ENCODE measurements at places on chromosomes 7 and 10. TPM values are rescaled to one million over a fixed set of nuclear protein-coding genes. Genes with fewer than 3 reads are reported as not detected.

GJD4 gene
- 0.06 TPM for total RNA-seq

VGF gene
- total RNA-seq = 26.2 TPM

MBL2 gene
- not detected for total RNA-seq

TAC1 gene
- not detected for total RNA-seq

CTAGE8 gene
- total RNA-seq = not detected

FAM53B gene
- 12.9 TPM for total RNA-seq

DENND11 gene
- total RNA-seq = 5.4 TPM

ZNF438 gene
- 1.9 TPM for total RNA-seq

ANKRD30A gene
- total RNA-seq = 0.52 TPM

STOX1 gene
- 0.87 TPM for total RNA-seq

TCAF2 gene
- 0.41 TPM for total RNA-seq

FAM25A gene
- not detected for total RNA-seq

SYNPO2L gene
- total RNA-seq = not detected

ZNF722 gene
- not detected for total RNA-seq

CYP17A1 gene
- total RNA-seq = 0.05 TPM

NCF1 gene
- 0.09 TPM for total RNA-seq

KLF14 gene
- total RNA-seq = 0.03 TPM

PTPRN2 gene
- 0.96 TPM for total RNA-seq

ARMS2 gene
- not detected for total RNA-seq

PRKG1 gene
- 0.01 TPM for total RNA-seq

CCL26 gene
- total RNA-seq = 8.8 TPM

FRG2B gene
- not detected for total RNA-seq

TFEC gene
- not detected for total RNA-seq

CCDC172 gene
- total RNA-seq = not detected

STMP1 gene
- 34.8 TPM for total RNA-seq

SPDYE16 gene
- total RNA-seq = not detected

CALY gene
- 0.54 TPM for total RNA-seq

STAG3 gene
- 0.22 TPM for total RNA-seq

NPTX2 gene
- 0.06 TPM for total RNA-seq

CLDN3 gene
- total RNA-seq = 1.2 TPM

LMTK2 gene
- 10.3 TPM for total RNA-seq

HOXA9 gene
- 0.63 TPM for total RNA-seq

ACBD7 gene
- 0.80 TPM for total RNA-seq

DGKI gene
- total RNA-seq = 0.20 TPM

AEBP1 gene
- total RNA-seq = not detected

RASSF4 gene
- 1.6 TPM for total RNA-seq

POLR3A gene
- total RNA-seq = 14.8 TPM

GPR15LG gene
- total RNA-seq = not detected

ADCY1 gene
- total RNA-seq = 2.5 TPM

ANXA8L1 gene
- 86.4 TPM for total RNA-seq

GPC2 gene
- 0.92 TPM for total RNA-seq

LLCFC1 gene
- not detected for total RNA-seq

CDNF gene
- 0.93 TPM for total RNA-seq

H2BK1 gene
- total RNA-seq = not detected

HMX3 gene
- total RNA-seq = not detected

CFAP70 gene
- 0.10 TPM for total RNA-seq

KEL gene
- total RNA-seq = not detected

EGFR gene
- 85.3 TPM for total RNA-seq

PILRA gene
- total RNA-seq = 3.8 TPM

KIN gene
- 11.9 TPM for total RNA-seq
